ENCODE measurements at places on chromosomes 12 and 14. TPM values are rescaled to one million over a fixed set of nuclear protein-coding genes. Genes with fewer than 3 reads are reported as not detected.

CCDC175 gene
- polyA plus RNA-seq: 0.21 TPM

PLCZ1 gene
- polyA plus RNA-seq: 0.28 TPM

ZNF891 gene
- 2.9 TPM for polyA plus RNA-seq

DNA sequence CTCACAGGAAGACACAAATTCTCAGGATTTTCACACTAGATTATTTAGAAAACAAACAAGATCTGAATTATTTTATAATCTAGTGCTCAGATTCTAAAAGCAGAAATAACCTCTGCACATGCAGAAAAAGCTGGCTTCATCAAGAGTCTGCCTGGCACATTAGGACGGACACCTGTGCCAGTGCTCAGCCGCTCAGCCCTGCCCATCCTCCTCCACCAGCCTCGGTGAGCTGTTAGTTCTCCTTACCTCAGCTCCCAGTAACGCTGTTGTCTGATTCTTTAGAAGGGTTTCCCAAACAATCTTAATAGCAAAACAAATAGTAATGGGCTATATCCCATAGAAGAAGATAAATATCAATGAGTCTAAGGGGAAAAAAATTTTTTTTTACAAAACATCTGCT, 27.7 kb downstream of the DUSP16 start:
- DNase-seq: no peak

DNA sequence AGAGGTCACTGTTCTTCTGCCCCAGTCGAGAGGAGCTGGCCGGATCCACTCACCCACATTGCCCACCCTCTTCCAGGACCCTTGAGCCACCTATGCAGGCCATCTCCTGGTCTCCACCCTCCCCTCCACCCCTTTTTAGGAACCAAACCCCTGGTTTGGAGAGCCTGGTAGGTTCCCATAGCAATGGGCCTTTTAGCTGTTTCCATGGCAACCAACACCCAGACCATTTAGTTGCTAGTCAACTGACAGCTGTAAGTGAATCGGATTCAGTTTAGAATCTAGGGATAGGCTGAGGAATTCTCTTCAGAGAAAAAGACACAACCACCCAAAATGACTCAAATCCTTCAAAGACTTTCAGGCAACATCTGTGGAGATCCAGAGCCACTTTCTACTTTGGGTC, 16.5 kb downstream of the NPC2 start:
- DNase-seq: no peak

- DNase-seq: no peak
Observed at GRCh38 chr12:45670346-45671065, 59.0 kb upstream of the ARID2 start.

All from right renal cortex interstitium (tissue), 3 donors.